Coronary artery (tissue), 2 donors: ENCODE measurements at places on chromosomes 6 and 20.

GRCh38 chr6:141165002-141165665, 967.6 kb upstream of the GJE1 start:
- no peak for DNase-seq

GRCh38 chr6:105099371-105099770, 80.4 kb downstream of the POPDC3 start:
- no peak for DNase-seq

DNA sequence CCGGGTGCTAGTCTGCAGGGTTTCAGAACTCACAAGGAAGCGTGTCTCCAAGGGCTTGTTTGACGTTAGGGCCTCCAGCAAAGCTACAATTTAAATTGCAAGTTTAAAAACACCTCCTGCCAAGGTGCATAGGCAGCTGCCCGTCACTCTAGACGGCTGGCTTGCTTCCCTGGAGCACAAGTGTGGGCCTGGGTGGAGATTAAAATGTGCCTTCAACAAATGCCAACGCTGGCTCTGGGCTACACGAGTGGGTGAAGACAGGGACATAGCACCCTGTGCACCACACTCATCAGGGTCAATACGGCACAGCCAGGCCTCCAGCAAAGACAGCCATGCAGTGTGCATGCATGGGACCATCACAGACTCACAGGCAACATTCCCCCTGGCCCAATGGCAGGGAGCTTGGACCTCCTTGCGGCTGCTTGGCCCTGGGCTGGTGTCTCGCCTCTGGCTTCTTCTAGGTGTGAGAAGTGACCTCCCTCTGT, 48.4 kb upstream of the FRMD1 start:
- DNase-seq = peak; percentile 54

GRCh38 chr6:3575166-3575565, 118.3 kb upstream of the SLC22A23 start:
- DNase-seq = no peak

GRCh38 chr6:159109391-159109790, 59.8 kb upstream of the FNDC1 start:
- peak; percentile 60 for DNase-seq

DNA sequence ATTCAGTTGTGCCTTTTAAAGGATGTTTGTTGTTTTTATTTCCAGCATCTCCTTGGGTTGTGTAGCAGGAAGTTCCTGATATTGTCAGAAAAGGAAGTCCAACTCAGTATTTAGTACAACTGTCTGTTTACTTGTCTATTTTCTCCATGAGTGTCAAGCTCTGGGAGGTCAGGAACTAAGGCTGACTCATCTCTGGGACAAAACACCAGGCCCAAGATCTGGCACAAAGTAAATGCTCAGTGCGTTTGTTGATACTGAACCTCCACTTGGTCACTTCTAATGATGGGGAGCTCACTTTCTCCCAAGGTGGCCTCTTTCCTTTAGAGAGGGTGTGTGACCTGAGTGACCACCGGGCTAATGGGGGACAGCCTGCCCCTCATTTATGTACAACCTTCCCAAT, 12.6 kb upstream of the PIGU start:
- no peak for DNase-seq

DNA sequence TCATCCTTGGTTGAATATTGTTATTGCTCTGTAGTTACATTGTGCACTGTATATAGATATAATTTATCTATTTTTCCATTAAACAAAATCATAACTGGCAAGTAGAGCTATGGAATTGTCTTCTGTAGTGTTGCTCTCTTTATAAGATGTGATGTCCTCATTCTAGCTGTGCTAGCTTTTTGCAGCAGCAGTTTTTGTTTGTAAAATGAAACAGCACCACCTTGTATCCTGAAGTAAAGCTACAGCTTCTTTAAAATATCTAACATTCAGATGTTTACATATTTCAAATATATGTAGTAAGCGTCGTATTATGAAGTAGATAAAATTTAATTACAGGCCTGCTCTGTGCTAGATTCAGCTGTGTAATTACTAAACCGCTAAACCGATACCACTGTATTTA, 328.8 kb upstream of the MANEA start:
- DNase-seq = no peak

DNA sequence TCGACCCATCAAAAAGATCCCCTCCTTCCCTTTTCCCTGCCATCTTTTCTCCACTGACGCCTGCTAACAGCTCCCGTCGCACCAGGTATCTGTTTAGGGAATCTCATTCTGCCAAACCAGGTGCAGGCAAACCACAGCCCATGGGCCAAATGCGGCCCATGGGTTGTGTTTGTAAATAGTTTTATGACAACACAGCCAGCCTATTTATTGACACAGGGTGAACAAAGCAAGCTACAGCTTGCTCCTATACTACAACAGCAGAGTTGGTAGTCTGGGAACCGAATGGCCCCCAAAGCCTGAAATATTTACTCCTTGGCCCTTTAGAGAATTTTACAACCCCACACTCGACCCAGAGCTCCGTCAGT, 16.4 kb downstream of the NFATC2 start:
- DNase-seq = no peak

GRCh38 chr6:135901774-135902524, 50.4 kb downstream of the PDE7B start:
- DNase-seq = no peak

GRCh38 chr20:57501461-57502335, 23.2 kb downstream of the CTCFL start:
- DNase-seq = no peak

DNA sequence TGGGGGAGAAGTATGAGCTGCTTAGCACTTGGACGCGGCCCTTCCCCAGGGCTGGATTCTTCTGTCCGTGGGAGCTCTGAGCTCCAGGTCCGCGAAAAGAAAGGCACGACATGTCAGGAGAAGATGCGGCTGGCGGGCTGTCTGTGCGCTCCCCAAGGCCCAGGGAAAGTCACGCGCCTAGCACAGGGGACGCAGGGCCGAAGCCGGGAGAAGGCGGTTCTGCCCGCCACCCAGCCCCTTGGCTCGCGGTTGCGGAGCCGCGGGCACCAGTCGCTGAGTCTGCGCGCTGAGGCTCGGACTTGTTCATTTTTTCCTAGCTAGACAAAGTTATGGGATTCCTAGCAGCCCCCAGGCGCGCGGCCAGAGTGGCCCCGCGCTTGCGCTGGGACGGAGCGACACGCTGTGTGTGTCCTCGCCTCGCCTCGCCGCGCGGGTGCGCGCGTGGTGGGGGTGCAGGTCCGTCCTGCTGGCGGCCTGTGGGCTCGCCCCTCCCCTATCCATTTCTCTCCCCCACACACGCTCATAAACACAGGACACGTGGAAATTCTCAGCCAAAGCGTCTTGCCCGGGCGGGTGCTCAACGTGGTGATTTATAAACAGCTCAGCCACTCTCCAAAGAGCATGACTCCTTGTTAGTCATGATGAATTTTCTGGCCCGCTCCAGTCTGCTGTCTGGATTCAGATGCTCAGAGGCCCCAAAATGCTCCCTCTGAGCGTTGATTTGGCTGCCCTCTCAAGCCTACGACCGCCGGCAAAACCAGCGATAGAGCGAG, 1.9 kb upstream of the POU3F2 start:
- no peak for DNase-seq

- no peak for DNase-seq
These were observed 71.8 kb downstream of the ASCC3 start for GRCh38 chr6:100809346-100809745.

GRCh38 chr6:5814116-5814515, 192.6 kb downstream of the NRN1 start:
- DNase-seq = no peak

- no peak for DNase-seq
These were observed 60.8 kb upstream of the HBS1L start for GRCh38 chr6:135115411-135115810.

GRCh38 chr6:155628306-155628705, 172.7 kb upstream of the NOX3 start:
- no peak for DNase-seq

GRCh38 chr6:39951716-39952115, 17.5 kb upstream of the MOCS1 start:
- DNase-seq = no peak

GRCh38 chr6:37483917-37484785, 15.5 kb downstream of the CCDC167 start:
- DNase-seq = no peak

- DNase-seq = no peak
These were observed 89.4 kb downstream of the JAG1 start for GRCh38 chr20:10584371-10584770.

GRCh38 chr6:117317261-117317660, 51.9 kb downstream of the VGLL2 start:
- DNase-seq = no peak

DNA sequence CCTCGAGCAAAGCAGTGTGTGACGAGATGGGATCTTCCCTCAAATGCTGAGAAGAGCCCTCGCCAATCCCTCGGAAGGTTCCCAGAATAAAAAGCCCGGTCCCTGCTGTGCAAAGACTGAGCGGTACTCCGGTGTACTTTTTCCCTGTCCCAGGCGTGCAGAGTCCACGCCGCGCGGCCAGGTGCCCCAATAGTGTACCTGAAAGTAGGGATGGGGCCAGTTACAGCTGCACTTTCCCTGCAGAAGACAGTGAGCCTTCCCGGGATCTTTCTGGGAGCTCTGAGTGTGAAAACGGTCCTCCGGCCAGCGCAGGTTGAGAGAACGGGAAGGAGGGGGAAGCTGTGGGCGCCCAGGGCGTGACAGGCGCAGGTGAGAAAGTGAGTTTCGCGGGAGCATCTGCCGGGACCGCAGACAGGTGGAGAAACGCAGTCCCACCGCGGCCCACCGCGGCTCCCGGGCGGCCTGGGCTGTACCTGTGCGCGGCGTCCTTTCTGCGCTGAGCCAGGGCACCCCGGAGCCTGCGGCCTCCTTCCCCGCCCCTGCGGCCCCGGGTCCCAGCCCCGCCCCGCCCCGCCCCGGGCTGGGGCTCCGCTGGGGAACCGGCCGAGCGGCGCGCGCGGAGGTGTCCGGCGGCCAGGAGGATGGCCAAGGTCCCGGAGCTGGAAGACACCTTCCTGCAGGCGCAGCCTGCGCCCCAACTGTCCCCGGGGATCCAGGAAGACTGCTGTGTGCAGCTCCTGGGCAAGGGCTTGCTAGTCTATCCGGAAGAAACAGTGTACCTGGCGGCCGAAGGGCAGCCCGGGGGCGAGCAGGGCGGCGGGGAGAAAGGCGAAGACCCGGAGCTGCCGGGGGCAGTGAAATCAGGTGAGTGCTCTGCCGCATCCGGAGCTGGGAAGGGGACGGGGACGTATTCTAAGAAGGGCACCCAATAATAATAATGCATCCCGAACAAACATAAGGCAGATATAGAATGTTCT, at the start of gene RFX6:
TSS of gene RFX6 (plus strand) at position 608 of the 977 bp plus-strand sequence. CDS start at position 642, 34 bp downstream.
- DNase-seq = no peak

GRCh38 chr6:3755637-3756545, 4.4 kb upstream of the PXDC1 start:
- DNase-seq = no peak

- no peak for DNase-seq
These were observed 95.4 kb downstream of the OGFRL1 start for GRCh38 chr6:71383901-71384489.

GRCh38 chr20:39676857-39677391, 714.8 kb downstream of the DHX35 start:
- DNase-seq = no peak

DNA sequence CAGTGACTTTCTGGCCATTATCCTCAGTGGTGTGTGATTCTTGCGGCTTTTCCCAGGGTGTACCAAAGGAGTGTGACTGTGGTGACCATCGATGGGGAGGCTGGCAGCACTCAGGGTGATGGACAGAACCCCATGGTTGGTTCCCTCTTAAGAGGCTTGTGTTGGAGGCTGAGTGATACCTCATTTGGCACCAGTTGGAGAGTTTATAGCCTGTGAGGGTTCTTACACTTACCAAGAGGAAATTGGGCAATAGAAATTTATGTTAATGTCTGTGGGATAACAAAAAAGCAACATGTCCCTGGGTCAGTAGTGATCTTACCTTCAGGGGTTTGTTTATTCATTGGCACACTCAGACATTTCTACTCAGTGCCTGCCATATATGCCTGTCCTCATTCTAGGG, 37.2 kb downstream of the DAAM2 start:
- no peak for DNase-seq

- no peak for DNase-seq
These were observed 523 bp downstream of the TMEM30A start for GRCh38 chr6:75283907-75284631.

DNA sequence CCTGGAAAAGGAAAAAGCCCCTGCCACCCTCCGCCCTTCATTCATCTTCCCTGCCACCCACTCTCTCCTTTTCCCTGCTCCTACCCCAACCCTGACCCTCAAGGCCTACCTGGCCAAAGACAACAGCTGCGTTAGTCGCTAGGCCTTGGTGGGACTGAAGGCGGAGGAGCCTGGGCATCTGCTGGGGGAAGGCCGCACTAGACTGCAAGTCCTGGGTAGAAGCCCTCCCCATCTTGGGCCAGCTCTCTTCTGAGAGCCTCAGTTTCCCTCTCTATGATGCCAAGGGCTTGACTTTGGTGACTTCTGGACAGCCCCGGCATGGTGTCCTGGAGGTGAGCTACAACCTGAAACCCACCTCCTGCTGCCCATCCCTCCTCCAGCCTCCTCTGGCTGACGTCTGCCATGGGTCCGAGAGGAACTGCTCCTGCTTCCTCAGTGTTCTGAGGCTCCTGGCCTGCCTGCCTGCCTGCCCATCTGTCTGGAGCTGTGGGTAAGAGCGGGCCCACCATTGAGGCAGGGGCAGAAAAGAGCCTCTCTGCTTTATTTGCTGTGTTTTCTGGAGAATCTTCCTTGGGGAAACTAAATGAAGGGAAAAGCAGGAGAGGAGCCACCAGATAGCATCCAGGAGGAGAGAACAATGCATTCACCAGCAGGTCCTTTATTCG, 7.5 kb upstream of the FOXC1 start:
- DNase-seq = peak; percentile 68

DNA sequence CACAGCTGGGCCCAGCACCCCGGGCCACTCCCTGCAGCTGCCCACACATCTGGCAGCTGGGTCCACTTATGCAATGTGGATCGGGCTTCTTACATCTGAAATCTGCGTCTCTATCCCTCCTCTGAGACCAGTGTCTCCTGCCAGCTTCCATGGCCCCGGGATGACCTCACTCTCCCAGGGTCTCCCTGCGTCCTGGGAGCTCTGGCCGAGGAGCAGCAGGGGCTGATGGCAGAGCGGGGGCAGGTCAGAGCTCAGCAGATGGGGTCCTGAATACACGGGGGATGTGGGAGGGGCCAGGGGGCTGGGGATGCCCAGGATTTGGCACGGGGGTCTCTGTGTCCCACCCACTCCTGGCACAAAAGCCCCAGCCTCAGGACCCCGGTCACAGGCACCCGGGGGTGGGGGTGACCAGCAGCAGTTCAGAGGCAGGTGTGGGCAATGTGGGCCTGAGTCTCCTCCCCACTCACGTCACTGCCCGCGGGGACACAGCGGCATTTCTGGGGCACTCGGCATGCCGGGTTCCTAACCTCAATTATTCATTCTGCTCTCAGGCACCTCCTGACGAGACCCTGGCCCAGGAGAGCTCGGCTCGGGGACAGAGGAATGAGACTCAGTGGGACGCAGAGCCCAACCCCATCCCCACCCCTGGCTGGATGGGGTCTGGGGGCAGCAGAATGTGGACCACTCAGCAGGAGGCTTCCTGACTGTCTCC, 16.4 kb downstream of the CHRNA4 start:
- DNase-seq = no peak

- no peak for DNase-seq
These were observed 36.4 kb upstream of the SYNJ2 start for GRCh38 chr6:157944983-157945931.

GRCh38 chr20:32642257-32643046, 31.3 kb downstream of the C20orf203 start:
- no peak for DNase-seq

GRCh38 chr6:41591859-41592502, 45.8 kb downstream of the FOXP4 start:
- peak; percentile 83 for DNase-seq

- no peak for DNase-seq
These were observed 627.4 kb upstream of the CITED2 start for GRCh38 chr6:140001821-140002341.

- DNase-seq = no peak
These were observed 3.0 kb upstream of the C4A start for GRCh38 chr6:31978831-31979230.
